Spleen (tissue), 13 donors: ENCODE measurements at places on chromosomes 1 and 21.

DNA sequence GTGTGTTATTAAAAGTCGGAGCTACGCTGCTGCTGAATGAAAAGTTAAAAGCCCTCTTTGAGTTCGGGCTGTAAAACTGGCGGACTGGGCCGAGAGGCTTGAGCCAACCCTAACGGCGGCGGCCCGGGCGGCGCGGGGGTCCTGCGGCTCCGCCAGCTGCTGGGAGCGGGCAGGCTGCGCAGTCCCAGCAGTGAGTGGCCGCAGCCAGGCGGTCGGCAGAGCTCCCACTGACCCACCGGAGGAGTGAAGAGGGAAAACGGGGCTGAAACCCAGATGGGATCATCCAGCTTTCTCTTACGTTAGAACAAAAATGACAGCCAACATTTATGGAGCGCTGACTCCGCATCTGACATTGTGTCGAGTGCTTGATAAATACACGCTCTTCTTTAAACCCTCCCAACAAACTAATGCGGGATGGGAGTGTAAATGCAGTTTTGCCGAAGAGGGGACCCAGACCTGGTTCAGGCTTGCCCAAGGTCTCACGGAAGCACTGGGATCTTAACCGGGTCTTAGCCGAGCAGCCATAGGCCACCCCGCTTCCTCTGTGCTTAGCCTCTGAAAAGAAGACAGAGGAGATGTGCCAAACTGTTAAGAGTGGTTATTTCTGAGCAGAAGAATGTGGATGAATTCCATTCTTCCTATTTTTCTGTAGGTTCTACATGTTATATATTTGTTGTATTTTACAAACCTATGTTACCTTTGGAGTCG lies 3.5 kb downstream of the GRHL3 start:
- no peaks in the 10 kb centered on the region for H3K36me3 ChIP-seq
- peaks cover 38% of the 10 kb centered on the region for H3K4me1 ChIP-seq
- peak overlapping the region; percentile 59 for H3K27ac ChIP-seq
- peak overlapping the region; percentile 72 for H3K4me3 ChIP-seq
- H3K27me3 ChIP-seq = peaks cover 10% of the 10 kb centered on the region

GRCh38 chr1:35369922-35370671 lies 101.6 kb downstream of the ZMYM4 start:
- no peaks in the 10 kb centered on the region for H3K4me1 ChIP-seq
- no peaks in the 10 kb centered on the region for H3K36me3 ChIP-seq
- no peaks in the 10 kb centered on the region for H3K27me3 ChIP-seq
- no peak overlapping the region for H3K4me3 ChIP-seq
- H3K27ac ChIP-seq = peak overlapping the region; percentile 61

DNA sequence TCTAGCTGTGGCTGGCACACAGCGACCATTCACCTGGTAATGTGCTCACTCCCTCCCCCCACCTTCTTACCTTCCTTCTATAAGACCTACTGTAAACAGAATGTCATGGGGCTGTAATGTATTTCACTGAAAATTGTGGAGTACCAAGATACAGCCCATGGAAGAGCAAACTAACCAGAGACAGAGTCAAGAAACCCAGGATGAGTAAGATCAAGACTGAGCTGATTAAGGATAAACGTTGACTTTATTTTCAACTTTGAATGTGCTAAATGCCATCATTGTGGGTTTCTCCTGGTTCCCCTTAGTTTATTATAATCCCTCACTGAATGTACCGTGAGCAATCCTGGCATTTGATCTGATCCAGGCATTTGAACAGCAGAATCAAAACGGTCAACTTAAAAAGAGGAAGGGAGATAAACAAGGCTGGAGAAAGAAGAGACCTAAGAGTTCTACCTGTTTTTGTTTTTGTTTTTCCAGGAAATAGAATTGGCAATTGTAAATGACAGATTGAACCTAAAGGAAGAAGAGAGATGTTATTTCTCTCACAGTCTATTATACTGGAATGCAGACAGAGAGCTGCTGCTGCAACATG lies 16.1 kb upstream of the ATP1B1 start:
- no peak overlapping the region for H3K4me3 ChIP-seq
- H3K27me3 ChIP-seq = no peaks in the 10 kb centered on the region
- H3K36me3 ChIP-seq = no peaks in the 10 kb centered on the region

- DNase-seq = no peak
- H3K36me3 ChIP-seq = no peaks in the 10 kb centered on the region
- H3K4me3 ChIP-seq = no peak overlapping the region
- H3K27me3 ChIP-seq = no peaks in the 10 kb centered on the region
- no peaks in the 10 kb centered on the region for H3K4me1 ChIP-seq
These were observed 39.8 kb upstream of the HSD3B1 start for GRCh38 chr1:119467219-119467618.

- H3K4me3 ChIP-seq = no peak overlapping the region
- no peaks in the 10 kb centered on the region for H3K36me3 ChIP-seq
- H3K27me3 ChIP-seq = no peaks in the 10 kb centered on the region
- DNase-seq = no peak
- no peak overlapping the region for H3K27ac ChIP-seq
These were observed 1644.0 kb upstream of the B3GALT2 start for GRCh38 chr1:194830387-194830786.

GRCh38 chr1:151860504-151861187 lies 7.1 kb upstream of the THEM5 start:
- H3K27ac ChIP-seq = no peak overlapping the region
- DNase-seq = no peak
- no peaks in the 10 kb centered on the region for H3K36me3 ChIP-seq
- H3K4me3 ChIP-seq = no peak overlapping the region
- no peaks in the 10 kb centered on the region for H3K4me1 ChIP-seq

DNA sequence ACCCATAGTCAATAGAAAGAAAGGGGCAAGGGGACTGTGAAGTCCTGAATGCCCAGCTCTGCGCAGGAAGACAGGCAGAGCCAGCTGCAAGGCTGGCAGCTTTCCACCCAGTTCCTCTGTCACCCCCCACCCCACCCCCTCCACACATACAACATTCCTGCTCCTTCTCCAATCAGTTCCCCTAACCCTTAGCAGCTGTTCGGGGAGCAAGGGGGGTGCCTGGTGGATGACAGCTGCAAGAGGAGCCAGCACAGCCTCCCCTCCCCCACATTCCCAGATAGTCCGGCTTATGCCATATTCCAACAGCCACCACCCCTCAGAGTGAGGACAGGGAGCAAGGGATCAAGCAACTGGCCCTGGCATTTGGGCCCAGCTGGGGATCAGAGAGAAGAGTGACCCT lies 9.7 kb downstream of the ARHGEF2 start:
- H3K27me3 ChIP-seq = no peaks in the 10 kb centered on the region
- H3K36me3 ChIP-seq = peaks cover 47% of the 10 kb centered on the region
- no peak overlapping the region for H3K4me3 ChIP-seq
- peak overlapping the region; percentile 99 for H3K27ac ChIP-seq
- no peak for DNase-seq
